ENCODE measurements at places on chromosomes 2 and 18.

- no peak for DNase-seq
Measured at GRCh38 chr2:111061191-111061590, 59.5 kb upstream of the BCL2L11 start.

- DNase-seq: no peak
Measured at GRCh38 chr2:74076074-74076470, 71.6 kb downstream of the BOLA3 start.

DNA sequence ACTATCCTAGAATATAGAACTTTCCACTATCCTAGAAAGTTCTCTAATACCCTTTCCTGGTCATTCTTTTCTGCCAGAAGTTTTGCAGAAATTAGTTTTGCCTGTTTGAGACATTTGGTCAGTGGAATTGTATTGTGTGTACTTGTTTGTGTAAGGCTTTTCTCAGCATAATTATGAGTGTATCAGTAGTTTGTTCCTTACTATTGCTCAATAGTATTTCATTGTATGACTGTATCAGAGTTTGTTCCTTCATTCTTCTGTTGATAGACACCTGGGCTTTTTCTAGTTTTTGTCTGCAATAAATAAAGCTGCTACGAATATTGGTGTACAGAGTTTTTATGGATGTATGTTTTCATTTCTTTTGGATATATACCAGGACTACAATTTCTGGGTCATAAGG, 27.2 kb downstream of the CCDC138 start:
- DNase-seq: no peak

GRCh38 chr2:12982149-12982584, 265.4 kb downstream of the TRIB2 start:
- DNase-seq: peak; percentile 24

DNA sequence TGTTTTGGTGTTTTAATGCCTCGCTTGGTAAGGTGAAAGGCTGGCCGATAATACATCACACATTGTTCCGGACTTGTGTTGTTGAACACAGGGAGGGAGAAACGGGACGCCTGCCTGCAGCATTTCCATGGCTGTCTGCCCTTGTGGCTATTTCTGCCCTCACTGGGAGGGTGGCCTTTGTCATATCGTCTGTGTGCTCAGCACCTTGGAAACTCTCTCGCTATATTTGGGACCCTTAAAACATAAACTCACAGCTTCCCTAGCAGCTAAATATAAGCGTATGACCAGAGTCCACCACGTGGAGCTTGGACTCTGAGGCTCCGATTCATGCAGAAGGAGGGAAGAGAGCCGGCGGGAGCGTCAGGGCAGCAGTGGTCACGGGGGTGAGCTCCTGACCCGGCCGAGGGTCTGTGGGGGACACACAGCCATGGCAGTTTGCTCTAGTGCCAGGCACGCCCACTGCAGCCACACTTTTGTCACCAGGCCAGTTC, 111.7 kb downstream of the SH3BP4 start:
- no peak for DNase-seq

- DNase-seq: no peak
Measured at GRCh38 chr2:206530727-206531126, 87.4 kb downstream of the ADAM23 start.

DNA sequence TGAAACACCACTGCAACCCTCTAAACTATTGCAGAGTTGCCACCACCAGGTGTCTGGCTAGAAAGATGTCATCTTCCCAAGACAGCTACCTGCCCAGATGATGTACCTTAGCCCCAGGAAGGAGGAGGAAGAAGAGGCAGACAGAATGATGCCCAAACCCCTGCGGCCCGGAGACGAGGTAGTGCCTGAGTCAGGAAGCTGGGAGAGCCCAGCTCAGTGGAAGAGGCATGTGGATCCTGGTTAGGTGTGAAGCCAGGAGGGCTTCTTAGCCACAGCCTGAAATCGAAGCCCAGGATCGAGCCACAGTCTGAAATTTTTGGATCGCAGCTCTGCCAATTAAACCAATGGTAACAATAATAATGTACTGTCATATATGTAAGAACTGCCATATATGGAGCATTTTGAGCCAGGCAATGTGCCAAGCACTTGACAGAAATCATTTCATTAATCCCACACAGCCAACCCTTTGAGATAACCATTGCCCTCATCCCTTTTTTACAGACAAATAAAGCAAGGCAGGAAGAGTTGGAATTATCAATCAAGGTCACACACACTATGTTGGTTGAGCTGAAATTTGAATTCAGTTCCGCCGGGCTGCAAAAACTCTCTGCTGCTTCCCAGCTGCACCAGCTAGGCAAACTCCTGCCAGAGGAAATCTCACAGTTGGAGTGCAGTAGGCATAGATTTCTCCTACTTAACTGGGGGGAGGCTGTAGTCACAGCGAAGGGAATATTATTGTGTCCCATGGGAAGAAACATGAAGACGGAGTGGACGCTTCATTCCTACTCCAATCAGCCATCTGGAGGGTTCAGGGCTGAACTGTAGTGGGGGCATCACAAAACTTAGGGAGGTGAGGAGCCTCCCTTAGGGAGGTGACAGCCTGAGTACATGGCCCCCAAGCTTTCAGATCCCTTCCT, 19.4 kb upstream of the CYP1B1 start:
- DNase-seq: no peak

DNA sequence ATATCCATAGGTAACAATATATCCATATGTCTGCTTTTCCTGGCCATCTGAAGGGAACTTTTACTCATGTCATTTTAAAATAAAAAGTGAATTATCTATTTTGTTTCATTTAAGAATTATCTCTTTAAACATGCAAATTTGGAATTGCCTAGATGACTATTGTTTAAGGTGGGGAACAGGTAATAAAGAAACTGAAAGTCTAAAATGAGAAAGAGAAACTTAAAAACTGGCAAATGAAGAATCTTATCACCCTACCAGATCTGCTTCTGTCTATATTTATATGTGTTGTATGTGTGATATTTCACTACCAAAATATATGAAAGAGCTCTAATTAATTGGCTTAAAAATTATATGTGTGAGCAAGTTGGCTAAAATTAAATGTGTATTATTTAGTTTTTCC, 243.2 kb upstream of the KCNH7 start:
- DNase-seq: no peak

DNA sequence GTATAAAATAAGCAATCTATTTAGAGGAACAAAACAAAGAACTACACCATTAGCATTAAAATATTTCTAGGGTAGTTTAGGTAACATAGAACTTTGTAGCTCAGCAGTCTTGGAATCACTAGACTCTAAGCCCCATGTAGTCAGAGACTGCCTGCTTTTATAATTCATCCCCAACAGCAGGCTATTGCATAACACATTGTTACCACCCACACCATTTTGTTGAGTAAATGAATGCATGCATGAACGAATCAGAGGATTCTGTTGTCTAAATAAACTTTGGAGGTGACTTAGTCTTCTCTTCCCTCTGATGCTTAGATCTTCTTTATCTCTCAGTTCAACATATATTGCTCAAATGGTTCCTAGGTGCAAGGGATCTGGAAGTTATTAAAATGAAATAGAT, 167.6 kb upstream of the TNP1 start:
- no peak for DNase-seq
